ENCODE measurements at places on chromosomes 12 and 14.

GRCh38 chr12:15405606-15406005 is 83.3 kb downstream of the PTPRO start:
- no peak for DNase-seq

DNA sequence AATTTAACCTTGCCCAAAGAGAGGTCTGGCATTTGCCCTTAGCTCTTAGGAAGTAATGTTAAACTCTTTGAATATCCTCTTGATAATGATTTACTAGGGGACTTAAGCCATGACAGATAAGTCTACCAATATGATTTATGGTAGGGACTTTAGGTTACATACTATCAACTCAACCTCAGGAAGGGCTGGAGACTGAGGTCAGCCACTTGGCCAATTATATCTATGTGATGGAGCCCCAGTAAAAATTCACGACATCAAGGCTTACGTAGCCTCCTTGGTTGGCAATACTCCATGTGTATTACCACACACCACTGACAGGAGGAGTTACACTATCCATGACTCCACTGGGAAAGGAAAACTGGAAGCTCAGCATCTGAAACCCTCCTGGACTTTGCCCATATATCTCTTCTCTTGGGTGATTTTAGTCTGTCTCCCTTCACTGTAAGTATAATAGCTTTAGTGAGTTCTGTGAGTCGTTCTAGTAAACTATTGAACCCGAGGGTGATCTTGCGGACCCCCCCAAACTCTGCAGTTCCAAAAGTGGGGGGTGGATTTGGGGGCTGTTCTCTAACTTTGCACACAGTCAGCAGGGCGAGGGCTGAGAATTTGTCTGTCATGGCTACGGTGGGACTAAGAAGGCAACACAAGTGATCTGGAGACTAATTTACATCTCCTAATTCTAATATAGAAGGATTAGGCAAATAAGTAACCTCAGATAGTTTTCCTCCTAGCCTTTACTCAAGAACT is 62.3 kb downstream of the R3HDM2 start:
- DNase-seq, result no peak

DNA sequence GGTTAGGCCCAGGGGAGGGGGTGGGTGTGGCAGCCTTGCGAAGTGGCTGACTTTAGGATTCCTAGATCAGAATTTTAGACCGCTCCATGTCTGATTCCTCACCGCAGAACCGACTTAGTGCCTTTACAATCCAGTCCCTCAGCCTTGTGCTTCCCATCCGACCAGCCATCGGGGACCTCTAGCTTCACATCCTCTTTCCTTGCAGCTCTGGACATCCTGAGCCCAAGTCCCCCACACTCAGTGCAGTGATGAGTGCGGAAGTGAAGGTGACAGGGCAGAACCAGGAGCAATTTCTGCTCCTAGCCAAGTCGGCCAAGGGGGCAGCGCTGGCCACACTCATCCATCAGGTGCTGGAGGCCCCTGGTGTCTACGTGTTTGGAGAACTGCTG is 557 bp downstream of the COPS7A start:
- DNase-seq, result no peak

DNA sequence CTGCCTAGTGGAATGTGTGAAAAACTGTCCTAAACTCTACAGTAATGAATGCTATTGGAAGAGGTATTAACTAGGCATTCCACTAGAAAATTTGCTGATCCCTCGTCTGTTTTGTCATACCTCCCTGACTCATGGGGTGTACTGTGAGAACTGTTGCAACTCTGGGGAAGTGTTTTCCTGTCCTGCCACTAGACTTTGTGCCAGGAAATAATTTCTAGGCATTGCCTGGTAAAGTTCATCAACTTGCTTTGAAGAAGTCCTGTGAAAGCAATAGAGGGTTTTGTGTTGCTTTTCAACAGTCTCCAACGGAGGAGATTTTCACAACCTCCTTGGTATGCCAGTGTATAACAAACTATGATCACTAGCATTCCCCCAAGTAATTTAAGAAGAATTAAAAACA is 139.9 kb downstream of the AKAP6 start:
- DNase-seq, result no peak

DNA sequence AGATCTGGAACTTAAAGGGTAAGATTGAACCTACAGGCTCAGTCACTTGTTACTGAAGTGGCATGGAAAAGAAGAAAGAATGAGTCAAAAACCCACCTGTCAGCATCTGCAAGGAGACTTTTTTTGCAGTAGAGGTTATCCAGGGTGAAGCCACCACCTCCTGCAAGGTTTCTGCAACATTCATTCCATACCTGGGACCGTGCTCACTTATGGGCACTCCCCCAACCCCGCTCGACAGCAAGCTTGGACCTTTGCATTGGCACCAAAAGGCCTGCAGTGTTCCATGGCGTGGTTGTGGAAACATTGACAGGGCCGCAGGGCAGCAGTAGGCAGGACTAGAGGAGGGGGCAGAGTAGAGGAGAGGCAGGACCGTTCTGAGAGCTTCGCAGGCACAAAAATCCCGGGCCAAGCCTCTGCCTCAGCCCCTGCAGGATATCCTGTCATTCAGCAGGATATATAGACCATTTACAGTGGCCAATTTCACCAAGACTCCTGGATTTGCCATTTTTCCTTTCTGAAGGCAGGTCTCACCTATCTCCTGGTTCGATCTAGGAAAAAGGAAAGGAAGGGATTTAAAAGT is at the start of gene STAB2:
Gene STAB2, plus strand, starts transcription at position 483 of the 580 bp plus-strand sequence. CDS start 204 bp downstream, outside the sequence.
- DNase-seq, result no peak

- DNase-seq, result no peak
Observed at GRCh38 chr14:67395876-67396189, 16.1 kb downstream of the PLEK2 start.

DNA sequence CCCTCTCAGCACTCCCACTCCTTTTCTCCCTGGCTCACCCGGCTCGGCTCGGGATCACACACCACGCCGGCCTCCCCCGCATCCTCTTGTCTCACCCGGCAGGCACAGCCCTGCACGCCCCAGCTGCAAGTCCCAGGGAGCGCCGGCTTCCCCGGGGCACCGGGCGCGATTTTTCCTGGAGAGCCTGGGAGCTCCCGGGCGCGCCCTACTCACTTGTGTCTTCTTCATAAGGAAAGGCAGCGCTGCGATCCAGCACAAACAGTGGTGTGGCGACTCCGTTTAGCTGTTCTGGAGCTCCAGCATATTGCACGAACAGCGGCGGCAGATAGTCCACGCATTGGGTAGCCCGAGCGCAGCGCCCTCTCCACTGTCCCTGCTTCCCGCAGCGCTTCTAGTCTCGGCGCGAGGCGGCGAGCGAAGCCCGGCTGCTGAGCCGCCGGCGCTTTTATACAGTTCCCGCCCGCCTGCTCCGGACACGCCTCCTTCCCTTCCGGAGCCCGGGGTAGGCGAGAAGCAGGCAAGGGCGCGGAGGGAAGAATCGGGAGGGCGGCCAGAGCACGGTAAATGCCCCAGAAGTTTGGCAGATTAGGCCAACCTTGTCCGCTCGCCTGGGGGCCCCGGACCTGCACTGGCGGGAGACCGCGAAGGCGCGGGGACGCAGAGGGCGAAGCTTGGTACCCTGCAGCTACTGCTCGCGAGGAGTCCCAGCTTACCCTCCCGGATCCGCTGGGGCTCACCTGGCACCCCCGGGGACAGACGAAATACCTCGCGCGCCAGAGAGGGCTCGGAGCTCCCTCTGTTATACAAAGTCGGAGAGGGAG is at the start of gene KITLG:
Gene KITLG, minus strand, starts transcription at position 421 of the 821 bp plus-strand sequence. Its CDS starts 193 bp downstream, at position 228.
- peak; percentile 54 for DNase-seq

DNA sequence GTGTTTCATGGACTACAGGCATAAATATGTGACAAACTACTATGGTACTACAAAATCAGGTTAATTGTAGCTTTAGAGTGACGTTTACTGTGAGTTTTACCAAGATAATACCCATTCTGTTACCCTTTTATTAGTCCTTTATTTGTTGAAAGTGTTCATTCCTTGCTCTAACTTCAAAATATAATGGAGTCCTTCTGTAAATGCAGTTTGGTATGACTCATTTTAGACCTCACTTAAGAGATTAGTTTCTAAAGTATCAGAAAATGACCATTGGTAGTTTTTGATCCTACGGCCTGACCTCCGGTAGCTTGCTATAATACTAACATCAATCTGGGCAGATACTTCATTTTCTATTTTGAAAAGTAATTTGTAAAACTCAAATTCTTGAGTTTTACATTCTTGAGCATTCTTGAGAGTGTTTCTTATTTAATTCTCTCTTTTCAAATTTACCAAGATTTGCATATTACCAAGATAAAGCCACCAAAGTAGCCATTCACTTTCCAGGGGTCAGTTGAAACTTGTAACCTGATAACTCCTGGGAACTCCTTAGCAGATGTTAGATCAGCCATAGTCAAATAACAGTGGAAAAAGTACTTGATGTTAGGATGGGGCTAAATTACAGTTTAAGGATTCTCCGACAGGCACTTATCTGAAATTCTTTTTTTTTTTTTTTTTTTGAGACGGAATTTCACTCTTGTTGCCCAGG is 4.2 kb downstream of the HSPA2 start:
- DNase-seq, result no peak

- DNase-seq, result peak; percentile 76
Observed at GRCh38 chr14:83826838-83827237, 1703.1 kb upstream of the FLRT2 start.

- no peak for DNase-seq
Observed at GRCh38 chr12:83841620-83842019, 1071.0 kb downstream of the SLC6A15 start.

DNA sequence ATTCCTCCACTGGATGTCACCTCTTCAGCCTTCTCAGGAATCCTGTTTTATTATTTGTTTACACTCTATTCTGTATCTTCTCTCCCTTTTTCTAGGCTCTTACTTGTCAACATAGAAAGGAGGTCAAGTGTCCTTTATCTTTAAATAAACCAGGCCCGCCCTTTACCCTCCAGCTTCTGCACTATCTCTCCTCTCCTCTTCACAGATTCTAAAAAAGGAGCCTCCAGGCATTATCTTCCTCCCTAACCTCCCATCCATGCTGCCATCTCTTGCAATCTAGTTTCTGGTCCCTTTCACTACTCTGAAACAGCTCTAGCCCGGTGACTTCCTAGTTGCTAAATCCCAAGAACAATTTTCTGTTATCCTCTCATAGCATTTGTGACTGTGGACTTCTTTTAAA is 24.1 kb upstream of the ARID2 start:
- DNase-seq, result no peak

- DNase-seq, result no peak
Observed at GRCh38 chr14:79573486-79573885, 637.8 kb downstream of the DIO2 start.

GRCh38 chr14:71734076-71734475 is 198.2 kb upstream of the RGS6 start:
- no peak for DNase-seq

DNA sequence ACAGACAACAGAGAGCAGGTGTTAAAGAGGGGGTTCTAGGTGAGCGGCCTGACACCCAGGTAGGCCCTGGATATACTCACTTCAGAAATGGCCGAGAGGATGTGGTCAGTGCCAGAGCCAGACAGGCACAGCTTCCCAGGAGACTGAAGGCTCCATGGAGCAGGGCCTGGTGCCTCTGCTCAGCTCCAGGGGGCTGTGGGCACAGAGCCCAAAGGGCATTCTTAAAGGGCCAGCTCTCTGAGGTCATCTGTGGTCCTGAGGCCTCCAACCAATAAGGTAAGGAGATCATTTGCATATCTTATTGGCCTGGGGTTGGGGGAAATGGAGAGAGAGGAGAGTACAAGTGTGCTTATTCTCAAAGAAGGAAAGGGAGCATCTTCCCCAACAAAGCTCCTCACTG is 9.7 kb upstream of the PCK2 start:
- no peak for DNase-seq

- no peak for DNase-seq
Observed at GRCh38 chr14:22420598-22421186, 168.3 kb downstream of the DAD1 start.

DNA sequence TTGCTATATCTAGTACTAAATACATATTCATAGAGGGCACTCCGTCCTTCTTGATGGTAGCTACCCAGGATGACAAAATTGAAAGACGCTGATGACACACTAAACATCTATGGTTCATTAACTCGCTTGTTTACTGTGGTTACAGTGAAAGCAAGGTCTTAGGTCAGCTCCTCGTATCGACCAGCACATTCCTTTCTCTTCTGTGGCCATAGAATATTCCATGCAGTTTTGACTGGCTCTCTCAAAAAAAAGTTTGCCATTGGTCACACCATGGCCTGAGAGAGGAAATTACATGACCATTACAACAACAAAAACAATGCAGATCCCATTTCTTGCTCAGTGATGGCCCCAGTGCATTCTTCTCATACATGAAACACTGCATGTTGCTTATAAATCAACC is 411.4 kb upstream of the SOX5 start:
- peak; percentile 30 for DNase-seq

GRCh38 chr14:99522457-99522891 is 41.3 kb downstream of the CCNK start:
- DNase-seq, result no peak

- DNase-seq, result no peak
Observed at GRCh38 chr14:55789406-55789805, 209.4 kb downstream of the KTN1 start.

GRCh38 chr12:11171969-11172675 is 1.1 kb downstream of the SMIM10L1 start:
- DNase-seq, result no peak

DNA sequence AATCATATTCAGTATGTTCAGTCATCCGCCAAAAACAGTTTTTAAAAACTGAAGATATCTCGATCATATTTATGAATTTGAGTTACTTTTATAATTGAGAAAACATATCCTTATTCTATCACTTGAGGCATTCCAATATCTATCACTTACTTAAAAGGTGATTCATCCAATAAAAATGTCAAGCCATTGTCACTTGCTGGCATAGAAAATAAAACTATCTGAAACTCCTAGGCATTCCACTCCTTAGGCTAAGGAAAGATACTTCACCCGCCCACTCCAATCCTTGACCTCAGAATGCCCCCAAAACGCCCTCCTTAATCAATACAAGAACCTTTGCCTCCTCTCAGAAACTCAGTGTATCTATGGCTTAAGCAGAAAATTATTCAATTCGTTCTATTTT is 51.3 kb upstream of the AMIGO2 start:
- DNase-seq, result no peak

DNA sequence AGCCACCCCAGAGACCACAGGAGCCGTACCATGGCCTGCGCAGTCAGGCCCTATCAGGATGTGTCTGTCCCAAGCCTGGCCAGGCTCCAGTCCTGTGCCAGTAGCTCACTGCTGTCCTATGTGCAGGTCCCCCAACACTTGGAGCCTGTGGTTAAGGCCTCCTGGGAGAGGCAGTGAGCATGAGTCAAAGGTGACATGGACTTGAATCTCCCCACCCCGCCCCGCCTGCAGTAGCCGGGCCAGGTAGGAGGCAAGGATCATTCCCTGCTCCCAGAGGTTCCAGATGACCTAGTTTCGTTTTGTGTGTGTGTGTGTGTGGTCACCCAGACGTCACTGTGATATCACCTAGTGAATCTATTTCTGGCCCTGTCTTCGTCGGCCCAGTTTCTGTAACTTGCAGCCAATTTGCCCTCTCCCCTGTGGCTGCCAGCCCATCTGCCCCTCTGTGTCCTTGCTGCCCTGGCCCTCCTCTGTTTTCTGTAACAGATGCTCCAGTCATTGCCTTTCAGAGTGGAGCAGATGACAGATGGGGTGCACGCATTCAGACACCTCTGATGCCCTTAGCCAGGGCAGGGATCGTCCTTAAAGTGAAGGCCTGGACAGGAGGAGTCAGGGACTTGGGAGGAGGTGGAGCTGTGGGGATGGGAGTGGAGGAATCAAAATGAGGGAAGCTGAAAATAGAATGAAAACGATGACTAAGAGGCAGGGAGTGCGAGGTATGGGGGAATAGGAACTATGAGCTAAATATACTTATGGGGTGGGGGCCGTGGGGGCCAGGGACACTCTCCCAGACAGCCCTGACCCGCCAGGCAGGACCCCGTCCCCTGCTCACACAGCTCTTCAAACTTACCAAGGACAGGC is 37.4 kb downstream of the SLC6A12 start:
- DNase-seq, result no peak
